BJ (cell line): ENCODE measurements at places on chromosomes 1 and 21. TPM values are rescaled to one million over a fixed set of nuclear protein-coding genes. Genes with fewer than 3 reads are reported as not detected.

Gene MATN1
- 0.02 and 0.13 TPM in 2 replicates for polyA plus RNA-seq

Gene TMEM269
- not detected in 2 replicates for polyA plus RNA-seq

Gene FDPS
- polyA plus RNA-seq, result 126 and 131 TPM in 2 replicates

Gene MEX3A
- 1.9 TPM in 2 replicates for polyA plus RNA-seq

Gene LY9
- polyA plus RNA-seq, result not detected in 2 replicates

Gene AMY1B
- polyA plus RNA-seq, result not detected in 2 replicates

Gene NLRP3
- 0.02 TPM in 1 of 2 replicates, not detected in the other for polyA plus RNA-seq

DNA sequence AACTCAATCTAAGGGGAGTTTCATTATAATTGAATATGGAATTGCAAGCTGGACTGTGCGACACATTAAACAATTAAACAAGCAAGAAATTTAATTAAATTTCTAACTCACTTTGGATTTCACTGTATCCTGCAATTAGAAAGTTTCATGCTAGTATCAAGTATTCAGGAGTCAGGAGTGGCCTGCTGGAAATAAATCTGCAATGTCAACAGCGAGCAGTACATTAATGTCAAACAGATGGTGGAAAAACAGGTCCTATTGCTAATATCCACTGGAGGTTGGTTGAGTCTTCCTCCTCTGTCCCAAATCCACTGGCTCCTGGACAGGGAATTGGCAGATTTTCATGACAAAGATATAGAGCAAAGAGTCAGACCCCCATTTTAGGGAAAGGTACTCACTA, 237.1 kb downstream of the VAV3 start:
- no peak for DNase-seq

DNA sequence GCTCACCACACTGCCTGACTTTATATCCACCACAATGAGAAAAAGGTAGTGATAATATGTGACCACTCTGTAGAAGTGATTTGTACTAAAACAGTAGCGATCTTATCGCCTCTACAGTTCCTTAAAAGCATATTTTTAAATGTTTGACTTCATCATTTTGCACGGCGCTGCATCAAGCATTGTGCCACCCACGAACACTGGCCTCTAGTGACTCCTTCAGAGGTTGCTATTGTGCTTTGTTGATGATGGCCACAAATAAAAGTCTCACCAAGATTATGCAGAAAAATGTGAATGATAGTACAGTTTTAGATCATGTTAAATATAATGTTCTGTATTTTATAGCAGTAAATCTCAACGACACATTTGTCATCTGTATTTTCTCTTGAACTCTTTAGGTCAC, 186.5 kb upstream of the NCAM2 start:
- no peak for DNase-seq

DNA sequence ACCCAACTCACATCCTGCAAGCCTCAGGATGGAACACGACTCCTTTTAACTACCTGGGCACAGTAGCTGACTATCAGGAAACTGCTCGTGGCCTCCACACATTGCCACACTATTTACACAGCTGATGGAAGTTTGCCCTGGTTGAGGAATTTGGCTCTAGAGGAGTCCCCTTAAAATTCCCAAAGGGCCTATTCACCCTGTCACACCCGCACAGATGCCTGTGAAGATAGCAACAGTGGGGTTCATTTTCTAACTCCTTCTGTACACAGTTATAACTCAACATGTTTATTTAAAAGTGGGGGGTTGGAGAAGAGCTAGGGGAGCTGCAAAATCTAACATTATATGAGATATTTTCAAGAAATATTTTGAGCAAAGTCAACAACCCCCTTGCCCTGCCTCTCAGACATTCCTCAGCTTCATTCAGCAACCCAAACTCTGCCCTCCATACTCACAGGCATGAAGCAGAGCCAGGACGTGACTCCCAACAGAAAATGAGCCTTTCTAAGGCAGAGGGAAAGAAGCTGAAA, 35.8 kb upstream of the CCN1 start:
- peak; percentile 43 for DNase-seq

DNA sequence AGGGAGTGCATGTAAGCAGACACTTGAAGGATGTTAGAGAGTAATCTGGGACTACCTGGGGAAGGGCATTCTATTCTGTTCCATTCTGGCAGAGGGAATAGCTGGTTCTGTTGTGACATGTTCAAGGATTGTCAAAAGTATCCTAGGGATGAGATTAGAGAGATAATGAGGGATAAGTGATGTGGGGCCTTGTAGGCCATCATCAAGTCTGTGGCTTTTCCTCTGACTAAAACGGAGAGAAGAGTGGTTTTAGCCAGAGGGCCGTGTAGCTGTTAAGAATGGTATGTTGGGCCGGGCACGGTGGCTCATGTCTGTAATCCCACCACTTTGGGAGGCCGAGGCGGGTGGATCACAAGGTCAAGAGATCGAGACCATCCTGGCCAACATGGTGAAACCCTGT, 23.6 kb downstream of the TGFB2 start:
- no peak for DNase-seq

GRCh38 chr1:87450615-87451209, 122.0 kb downstream of the LMO4 start:
- no peak for DNase-seq

DNA sequence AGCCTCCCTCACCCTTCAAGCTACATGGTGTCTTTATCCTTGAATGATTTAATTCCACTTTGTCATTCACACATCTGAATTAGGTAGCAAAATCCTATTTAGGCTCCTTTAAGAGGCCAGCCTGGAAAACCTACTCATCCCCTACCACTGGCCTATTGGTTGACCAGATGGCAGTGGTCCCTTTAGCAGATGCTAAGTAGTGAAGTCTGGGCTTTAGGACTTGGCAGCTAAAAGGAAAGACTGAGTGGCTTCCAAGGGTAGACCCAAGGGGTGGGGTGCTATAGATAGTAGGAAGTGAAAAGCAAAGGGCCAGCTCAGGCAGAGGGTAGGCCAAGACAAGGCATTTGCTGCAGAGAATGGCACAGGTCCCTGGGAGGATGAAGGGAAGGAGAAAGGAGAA, 46.6 kb downstream of the KCNJ6 start:
- DNase-seq, result no peak

DNA sequence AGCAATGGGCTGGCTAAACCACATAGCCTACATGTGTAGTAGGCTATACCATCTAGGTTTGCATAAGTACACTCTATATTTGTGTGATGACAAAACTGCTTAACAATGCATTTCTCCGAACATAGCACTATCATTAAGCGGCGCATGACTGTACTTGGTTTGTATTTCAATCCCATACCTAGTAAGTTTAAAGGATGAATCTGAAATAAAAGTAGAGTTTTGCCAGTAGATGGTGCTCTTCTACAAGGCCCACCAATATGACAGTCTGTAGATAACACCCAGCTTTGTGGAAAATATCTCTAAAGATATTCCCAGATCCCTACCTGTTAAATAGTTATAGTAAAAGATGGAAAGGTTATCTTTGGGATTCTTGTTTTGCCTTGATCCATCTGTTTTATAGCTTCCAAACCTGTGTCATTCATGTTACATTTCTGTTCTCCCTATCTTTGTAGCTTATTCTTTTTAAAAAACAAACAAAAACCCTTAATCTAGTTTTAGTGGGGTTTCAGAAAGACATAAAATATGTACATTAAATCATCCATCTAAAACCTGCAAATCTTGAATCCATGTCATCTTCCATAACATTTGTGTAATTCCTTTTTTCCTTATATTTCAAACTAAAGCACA, 33.9 kb upstream of the ASPM start:
- DNase-seq, result no peak

DNA sequence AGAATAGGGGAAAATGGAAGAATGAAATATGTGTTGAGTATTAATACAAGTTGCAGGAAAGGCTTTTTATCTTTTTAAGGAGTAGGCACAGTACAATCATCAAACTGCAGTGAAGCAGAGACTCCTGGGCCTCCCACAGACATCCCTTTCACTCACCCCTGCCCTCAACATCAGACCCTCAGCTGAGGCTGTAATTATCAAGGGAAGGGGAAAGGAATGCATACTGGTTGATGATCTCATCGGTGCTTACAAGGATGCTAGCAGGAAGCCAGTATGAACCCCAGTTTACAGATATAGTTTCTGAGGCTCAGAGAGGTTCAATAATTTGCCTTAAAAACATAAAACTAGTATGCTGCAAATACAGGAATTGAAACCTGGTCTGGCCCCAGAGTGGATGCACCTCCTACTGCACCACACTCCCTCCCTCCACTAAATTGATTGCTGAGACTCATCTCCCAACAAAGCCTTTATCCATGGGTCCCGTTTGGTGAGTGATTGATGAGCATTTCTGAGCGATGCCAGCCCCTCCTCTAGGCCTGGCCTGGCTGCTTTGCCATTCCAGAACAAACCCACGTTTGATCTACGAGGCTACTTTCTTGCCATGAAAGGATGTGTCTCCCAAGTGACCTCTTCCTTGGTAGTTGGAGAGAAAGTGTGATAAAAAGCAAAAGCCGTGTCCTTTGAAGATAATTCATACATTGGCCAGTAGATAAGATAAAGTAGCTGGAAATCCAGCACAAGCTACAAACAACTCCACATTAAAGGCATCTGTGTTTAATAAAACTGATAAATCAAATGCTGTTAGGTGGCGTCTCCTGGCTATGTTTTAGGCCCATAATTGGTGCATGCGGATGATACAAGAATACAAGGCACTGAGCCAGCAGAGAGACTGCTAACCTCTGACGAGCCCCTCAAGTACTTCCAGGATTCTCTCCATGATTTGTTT, 233.9 kb upstream of the CAMK1G start:
- no peak for DNase-seq

DNA sequence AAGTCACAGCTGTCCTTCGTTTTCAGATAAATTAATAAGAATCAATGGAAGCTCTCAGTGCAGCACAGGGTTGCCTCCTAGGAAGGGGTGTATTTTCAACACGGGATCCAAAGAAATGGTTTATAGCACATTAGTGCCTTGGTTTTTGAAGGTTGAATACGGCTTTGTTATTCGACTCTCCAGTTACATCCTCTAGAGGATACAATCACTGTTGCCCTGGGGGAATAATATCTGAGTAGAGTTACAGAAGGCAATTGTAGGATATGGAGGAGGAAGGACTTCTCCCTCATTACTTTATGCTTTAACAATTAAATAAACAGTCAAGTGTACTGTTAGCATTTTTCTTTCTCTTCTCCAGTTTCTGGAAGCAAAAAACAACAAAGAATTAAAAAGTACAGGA, 14.3 kb upstream of the ZNF326 start:
- no peak for DNase-seq

DNA sequence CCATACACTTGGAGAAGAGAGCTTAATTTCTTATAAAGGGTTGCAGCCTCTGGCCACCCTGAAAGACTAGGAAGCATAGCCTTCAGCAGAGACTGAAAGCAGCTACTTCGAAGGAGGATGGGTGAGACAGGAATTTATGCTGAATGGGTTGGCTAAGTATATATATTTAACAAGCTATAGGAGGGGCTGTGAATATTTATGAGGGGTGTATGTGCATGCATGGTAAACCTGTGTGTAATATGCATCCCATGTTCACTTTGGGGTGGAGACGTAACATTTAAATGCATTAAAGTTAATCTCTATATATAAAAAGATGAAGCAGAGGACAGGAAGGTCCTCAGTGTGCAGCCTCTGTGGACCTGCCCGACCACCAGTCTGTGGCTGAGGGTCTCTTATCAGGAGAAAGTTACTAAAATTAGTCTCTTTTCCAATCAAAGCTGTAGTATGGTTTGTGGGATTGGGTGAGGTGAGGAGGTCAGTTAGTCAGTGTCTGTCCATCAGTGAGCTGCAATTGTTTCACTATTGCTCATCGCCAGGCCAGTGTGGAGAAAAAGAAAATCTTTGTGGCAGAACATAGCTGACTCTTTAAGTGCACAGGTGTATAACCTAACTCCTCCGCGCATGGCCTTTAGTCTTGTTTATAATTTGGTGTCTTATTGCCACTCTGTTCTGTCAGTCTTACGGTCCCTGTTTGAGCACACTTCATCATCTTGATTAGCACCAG, 35.4 kb upstream of the DSCAM start:
- DNase-seq, result no peak
